Sciatic nerve (tissue), 2 donors: ENCODE measurements at places on chromosomes 6 and 20. TPM values are rescaled to one million over a fixed set of nuclear protein-coding genes. Genes with fewer than 3 reads are reported as not detected.

DNA sequence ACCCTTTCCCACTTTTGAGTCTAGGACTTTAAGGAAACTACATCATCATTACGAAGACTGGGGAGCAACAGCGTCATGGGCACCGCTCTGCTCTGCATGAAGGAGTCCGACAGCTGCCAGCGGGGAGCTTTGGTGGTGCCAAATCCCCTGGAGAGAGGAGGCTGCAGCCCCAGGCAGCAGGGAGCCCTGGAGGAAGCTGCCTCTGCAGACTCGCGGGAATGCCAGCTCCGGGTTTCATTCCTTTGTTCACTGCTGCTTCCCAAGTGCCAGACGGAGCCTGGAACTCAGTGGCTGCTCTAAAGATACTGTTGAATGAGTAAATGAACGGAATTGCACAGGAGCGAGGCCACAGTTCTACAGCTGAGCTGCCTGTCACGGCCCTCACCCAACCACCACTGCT lies 196.5 kb upstream of the THBS2 start:
- DNase-seq, result no peak

GRCh38 chr6:82006027-82006738 lies 241.4 kb downstream of the IBTK start:
- no peak for DNase-seq

Gene GLP1R
- 1.6 TPM for total RNA-seq

DNA sequence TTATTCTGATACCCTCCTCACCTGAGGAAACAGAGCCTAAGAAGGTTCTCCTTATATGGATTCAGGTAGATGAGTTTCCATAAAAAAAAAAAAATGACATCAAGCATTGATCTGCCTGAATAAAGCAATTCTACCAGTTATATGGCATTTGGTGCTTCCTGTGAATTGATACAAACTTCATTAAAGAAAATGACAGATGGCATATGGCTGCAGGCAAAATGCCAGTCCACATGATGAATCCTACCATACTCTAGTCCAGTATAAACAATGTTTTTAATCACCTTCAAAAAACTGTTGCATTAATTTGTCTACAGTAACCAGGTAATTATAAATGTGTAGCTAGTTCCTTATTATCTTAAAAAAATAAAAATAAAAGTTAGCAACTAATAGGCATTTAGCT lies 559.2 kb upstream of the FLRT3 start:
- no peak for DNase-seq

DNA sequence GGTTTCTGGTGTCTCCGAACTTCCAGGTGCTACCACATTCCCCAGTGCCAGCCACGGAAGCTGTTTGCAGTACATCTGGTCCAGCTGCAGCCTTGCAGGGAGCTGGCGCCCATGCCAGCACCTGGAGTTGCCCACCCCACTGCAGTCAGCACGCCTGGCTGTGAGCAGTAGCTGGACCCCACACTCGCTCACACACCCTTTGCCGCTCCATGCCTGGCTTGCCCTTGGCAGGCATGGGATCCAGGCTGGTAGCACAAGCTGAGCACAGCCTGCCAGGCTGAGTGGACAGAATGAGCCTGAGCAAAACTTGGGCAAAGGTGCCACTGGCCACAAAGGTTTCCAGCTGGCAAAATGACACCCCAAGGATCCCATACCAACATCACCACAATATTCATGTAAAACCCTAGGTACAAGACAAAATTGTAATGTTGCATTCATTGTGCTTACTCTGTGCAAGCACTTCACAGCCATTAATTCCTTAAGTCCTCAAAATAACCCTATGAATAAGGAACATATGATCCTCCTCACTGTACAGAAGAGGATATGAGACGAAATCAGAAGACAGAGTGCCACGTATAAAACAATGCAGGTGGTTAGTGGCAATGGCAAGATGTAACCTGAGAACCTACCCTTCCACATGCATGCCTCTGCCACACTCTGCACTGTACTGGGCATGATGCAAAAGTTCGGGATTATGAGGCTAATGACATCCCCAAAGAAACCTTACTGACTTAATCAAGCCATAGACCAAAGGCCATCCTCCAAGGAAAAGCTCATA lies 18.3 kb downstream of the KIF16B start:
- DNase-seq, result no peak

Gene MUC22
- total RNA-seq, result not detected

DNA sequence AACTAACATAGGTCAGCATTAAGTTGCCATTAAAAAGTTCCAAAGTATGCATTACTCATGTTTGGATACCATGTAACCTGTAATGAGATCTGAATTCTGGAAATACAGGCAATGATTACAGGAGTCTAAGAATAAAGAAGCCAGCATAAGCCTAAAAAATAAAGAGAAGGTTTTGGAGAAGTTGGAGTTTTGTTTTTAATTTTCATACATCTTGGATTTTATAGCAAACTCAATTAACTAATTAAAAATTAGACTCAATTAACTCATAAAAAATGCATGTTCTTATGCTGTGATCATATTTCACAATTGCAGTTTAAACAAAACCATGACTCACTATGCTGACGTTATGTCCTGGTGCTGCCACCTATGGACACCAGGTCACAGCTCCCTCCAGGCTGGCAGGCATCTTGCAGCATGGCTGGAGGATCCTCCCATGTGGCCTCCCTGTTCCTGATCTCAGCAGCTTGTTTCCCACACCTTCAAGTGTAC lies 648.8 kb upstream of the AGPAT4 start:
- no peak for DNase-seq

Gene ITPR3
- total RNA-seq, result 88.6 TPM

DNA sequence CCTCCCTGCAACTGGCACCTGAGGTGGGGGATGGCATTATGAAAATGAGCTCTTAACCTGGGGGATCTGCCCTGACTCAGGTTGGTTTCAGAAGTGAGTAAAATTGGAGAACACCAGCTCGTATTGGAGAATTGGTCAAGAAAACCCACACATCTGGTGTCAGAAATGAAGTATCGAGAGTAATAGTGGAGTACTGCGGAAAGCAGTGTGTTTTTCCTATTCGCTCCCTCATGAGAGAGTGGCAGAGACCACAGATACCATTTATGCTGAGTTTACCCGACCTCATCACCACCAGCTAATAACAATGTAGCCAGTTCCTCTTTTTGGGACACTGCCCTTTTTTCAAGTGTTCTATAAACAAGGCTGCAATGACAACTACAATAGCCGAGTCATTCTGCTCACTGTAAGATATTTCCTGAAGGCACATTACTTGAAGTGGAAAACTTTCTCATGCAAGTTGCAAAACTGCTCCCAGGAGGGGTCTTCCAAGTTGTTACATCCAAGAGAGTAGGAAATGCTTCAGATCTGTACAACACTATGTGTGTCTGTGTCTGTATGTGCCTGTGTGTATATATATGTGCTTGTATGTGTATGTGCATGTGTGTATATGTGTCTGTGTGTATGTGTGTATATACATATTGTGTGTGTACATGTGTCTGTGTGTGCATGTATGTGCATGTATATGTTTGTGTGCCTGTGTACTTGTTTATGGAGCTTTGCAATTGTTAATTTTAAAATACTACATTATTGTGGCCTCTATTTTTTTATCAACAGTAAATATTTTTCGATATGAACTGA lies 106.0 kb upstream of the CST7 start:
- no peak for DNase-seq

GRCh38 chr6:119197271-119197670 lies 118.8 kb upstream of the FAM184A start:
- DNase-seq, result no peak

DNA sequence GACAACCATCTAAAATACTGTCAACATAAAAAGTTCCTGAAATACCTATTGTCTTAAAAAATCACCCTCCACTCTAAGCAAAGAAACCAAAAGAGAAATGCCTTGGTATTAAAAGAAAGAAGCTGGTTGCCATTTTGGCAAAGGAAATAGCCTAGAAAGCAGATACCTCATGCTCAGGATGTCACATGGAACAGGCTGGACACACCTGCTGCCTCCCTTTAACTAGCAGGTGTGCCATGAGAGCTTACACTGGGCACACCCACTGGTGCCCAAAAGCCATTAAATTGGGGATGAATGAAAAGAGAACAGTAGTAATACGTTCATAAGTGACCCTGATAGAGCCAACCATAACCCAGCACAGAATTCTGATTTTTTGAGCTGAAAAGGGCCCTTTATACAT lies 1.5 kb downstream of the SLC23A2 start:
- DNase-seq, result no peak

Gene SLC35D3
- not detected for total RNA-seq

Gene PTGIS
- total RNA-seq, result 89.7 TPM

Gene VGLL2
- not detected for total RNA-seq

DNA sequence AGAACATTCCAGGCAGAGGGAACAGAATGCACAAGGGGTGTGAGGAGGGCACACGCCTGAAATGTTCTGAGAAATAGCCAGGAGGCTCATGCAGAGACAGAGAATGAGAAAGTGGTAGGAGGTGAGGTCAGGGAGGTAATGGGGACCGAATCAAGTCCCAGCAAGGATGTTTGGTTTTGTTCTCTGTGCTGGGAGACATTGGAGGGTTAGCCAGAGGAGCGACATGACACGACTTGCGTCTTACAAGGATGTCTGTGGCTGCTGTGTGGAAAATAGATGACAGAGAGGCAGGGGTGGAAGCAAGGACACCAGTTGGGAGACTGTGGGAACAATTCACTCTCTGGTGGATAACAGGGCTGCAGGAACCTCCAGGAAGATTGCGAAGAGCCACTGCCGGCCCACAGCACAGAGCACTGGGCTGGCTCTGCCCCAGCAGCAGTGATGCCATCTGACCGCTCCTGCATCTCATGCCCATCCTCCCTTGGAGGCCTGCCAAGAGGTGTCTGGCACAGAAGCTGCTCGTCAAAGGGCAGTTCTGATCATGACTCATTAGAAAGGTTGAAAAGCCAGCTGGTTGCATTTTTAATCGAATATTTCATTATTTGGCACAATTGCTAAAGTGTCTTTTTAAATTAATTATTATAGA lies 57.7 kb upstream of the CD83 start:
- no peak for DNase-seq

GRCh38 chr20:37358366-37359150 lies 12.6 kb downstream of the SRC start:
- no peak for DNase-seq

GRCh38 chr6:52502306-52503029 lies 74.4 kb downstream of the TRAM2 start:
- no peak for DNase-seq

GRCh38 chr6:90463359-90463758 lies 123.5 kb downstream of the MAP3K7 start:
- DNase-seq, result no peak

GRCh38 chr6:84017709-84018452 lies 15.7 kb upstream of the MRAP2 start:
- DNase-seq, result no peak

Gene SIRPA
- total RNA-seq, result 55.5 TPM

Gene MOXD1
- total RNA-seq, result 14.2 TPM

DNA sequence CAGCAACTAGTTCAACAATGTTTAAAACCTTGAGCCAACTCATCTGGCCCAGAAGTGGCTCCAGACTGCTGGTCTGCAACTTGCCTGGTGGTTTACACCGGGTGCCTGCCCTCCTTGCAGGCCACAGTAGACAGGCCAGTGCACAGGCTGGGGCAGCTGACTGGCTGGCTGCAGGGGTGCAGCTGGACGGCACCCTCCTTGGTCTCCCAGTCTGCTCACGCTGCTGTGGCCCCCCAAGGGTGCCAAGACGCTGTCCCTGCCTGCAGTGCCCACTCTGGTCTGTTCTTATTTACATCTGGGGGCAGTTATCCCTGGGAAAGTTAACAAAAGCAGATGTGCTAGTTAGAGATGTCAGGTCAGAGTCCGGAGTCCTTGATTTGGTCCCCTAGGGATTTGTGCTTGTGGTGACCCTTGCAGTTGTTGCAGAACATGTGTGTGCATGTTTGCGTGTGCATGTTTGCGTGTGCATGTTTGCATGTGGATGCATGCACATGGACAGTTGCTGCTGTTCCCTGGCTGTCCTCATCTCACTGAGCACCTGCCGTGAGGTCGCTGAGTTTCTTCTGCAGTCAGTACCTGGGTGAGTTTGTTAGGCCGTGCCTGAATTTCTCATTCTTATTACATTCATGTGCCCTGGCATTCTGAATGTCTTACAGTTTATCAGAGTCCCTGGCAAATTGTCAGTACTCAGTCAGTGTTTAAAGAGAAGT lies 48.2 kb upstream of the IRF4 start:
- no peak for DNase-seq

- DNase-seq, result no peak
Measured at GRCh38 chr6:117985916-117986315, 78.9 kb downstream of the SLC35F1 start.

GRCh38 chr20:41830702-41831101 lies 212.5 kb upstream of the CHD6 start:
- no peak for DNase-seq

Gene ANGPT4
- total RNA-seq, result 0.27 TPM

Gene EBF4
- total RNA-seq, result 15.3 TPM

- DNase-seq, result no peak
Measured at GRCh38 chr20:64160118-64160517, 4.1 kb upstream of the MYT1 start.

Gene OPN5
- total RNA-seq, result not detected
